NCI-H524 treated with DMSO at 0.1 percent for 48 hours (cell line): ENCODE measurements at places on chromosomes 1 and 21.

GRCh38 chr1:157168015-157168414, 29.8 kb upstream of the ETV3 start:
- DNase-seq = no peak

DNA sequence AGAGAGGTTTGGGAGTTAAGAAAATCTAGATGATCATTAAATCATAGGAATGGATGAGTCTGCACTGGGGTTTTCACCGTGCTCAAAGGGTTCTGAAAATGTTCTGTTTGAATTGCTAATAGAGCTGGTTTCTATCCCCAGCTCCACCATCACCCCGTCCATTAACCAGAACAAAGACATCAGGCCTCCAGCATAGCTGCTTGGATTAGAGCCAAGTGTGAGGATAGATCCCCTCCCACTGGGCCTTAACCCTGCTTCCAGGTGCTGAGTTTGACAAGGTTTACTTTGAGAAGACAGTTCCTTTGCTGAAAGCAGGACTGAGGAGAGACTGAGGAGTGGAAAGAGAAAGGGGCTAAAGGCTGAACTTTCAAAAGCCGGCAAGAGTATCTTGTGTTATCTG, 48.3 kb downstream of the MPZL1 start:
- DNase-seq = no peak

DNA sequence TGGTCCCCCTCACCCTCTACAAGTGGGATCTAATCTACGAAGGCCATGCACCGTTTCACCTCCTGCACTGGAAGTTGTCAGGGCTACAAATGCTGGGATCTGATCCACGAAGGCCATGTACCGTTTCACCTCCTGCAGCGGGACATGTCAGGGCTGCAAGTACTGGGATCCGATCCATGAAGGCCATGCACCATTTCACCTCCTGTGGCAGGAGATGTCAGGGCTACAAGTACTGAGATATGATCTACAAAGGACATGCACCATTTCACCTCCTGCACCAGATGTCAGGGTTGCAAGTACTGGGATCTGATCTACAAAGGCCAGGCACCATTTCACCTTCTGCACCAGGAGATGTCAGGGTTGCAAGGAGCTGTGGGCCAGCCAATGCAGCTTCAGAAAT, 7.0 kb downstream of the ALDH4A1 start:
- DNase-seq = no peak

- no peak for DNase-seq
Measured at GRCh38 chr1:5905436-5905835, 86.8 kb downstream of the NPHP4 start.
